Stimulated activated CD8-positive, alpha-beta memory T cell treated with anti-CD3 and anti-CD28 coated beads, Interleukin-2, amount 100 ng/mL, for 1 hour (primary cell): ENCODE measurements at places on chromosomes 4 and X.

DNA sequence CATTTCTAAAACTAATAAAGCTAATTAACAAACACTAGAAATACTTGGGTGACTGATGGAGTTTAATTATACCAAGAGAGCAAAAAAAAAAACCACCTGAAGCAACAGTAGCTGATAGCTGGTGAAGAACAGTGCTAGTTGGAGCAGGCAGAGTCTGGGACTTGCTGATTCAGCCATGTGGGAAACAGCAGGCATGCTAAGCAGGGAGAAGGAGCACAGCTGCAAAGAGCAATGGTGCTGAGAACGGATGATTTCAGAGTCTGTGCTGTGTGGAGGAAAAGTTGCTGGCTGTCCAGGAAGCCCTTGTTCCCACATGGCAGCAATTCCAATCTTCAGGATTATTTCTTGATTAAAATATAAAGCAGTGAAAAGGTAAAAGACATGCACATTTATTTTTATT lies 68.8 kb downstream of the NPY1R start:
- no peak for DNase-seq

DNA sequence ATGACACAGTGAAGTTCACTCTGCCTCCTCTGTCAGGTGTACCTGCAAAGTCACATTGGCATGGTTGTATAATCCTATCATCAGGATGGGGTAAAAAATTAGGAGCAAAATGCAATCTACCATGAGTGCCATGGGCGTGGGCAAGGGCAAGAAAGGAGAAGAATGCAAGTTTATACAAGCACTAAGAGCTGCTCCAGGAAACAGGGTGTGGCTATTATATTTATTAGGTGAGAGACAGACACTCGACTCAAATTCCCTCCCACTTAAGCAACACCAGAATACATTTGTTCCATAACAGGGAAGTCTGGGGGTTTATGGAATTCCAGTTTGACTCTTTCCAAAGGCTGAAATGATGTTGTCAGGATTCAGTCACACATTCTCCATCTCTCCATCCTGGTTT lies 378.8 kb downstream of the BCOR start:
- no peak for DNase-seq

DNA sequence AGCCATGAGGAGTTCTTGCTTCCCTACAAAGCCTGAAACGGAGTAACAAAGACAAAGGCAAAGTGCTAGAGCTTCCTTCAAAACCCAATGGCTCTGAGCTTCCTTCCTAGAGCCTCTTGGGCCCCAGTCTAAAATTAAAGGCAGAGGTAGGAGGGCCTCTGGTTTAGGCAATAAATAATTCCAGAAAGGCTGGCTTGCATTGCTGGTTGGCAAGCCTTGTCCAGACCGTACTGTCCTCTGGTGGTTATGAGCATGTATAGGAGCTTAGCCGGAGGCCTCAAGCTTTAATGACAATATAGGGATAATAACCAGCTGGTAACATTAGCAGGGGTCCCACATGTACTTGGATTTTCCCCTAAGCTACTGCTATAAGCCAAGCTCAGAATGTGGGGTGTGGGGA lies 237.3 kb downstream of the AR start:
- DNase-seq, result no peak

DNA sequence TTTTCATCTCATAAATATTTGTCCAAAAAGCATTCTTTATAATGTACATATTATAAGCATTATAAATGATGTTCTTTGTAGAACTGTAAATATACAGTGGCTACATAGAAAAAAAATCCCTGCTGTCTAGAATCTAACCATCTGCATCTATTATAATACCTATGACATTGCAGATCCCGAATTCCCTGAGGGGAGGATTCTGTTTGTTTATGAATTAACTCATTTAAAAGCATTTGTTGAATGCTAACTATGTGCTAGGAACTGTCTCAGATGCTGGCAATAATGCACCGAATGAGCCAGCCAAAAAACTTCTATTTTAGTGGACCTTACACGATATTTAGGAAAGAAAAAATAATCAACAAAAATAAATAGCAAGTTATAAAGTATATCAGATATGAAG lies 189.6 kb downstream of the PACRGL start:
- no peak for DNase-seq

- no peak for DNase-seq
These were observed 58.8 kb upstream of the FAAH2 start for GRCh38 chrX:57227691-57228090.

DNA sequence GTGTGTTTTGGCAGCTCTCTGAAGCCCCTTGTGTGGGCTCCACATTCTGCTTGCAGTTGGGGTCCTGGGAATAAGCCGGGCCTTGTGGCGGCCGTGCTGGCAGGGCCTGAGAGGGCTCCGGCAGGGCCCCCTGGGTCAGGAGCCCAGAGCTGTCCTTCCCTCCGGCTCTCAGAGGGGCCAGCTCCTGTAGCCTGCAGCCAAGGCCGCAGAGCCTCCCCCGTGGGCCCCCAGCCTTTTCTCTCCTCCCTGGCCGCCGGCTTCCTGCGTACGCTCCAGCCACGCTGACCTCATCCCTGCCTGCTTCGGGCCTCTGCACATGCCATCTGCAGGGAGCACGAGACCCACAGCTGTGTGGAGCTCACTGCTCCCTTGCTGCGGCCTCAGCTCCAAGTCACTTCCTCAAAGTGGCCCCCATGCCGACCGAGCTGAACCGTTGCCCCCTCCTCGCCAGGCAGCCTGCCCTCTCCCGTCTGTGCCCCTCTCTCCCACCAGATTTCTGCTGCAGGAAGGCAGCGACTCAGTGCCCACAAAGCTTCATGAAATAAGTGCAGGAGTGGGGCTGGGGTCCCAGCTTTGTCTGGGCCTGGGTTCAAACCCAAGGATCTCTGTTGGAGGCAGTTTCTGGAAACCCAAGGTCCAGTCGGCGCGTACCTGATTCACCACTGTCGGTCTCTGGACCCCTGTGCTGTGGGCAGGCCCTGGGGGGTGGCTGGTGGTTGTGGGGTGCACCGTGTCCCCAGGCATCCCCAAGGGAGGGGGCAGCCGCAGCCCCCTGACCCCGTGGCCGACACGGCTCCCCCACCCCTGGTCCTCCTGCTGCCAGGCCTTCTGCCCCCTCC lies 57.1 kb upstream of the NKX1-1 start:
- DNase-seq, result no peak

- DNase-seq, result no peak
These were observed 6.7 kb upstream of the HGFAC start for GRCh38 chr4:3434881-3435685.

DNA sequence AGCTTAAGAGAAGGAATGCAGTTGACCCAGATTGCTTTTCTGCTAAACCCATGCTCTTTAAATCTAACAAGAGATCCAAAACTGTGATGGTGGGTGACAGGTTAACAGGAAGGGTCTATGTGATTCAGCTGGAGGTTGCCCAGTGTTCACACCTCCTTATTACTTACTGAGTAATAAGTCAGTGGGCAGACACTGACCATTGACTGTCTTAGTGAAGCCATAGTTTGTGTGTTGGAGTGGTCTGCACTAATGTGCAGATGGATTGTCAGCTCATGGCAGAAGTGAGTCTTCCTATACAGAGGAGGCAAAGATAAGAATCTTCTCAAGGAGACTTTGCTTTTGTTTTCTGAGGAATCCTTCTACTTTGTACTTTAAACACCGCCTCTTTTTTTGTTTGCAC lies 15.2 kb upstream of the RUFY3 start:
- no peak for DNase-seq

- DNase-seq, result no peak
These were observed 203.0 kb downstream of the GABRG1 start for GRCh38 chr4:45920861-45921260.

DNA sequence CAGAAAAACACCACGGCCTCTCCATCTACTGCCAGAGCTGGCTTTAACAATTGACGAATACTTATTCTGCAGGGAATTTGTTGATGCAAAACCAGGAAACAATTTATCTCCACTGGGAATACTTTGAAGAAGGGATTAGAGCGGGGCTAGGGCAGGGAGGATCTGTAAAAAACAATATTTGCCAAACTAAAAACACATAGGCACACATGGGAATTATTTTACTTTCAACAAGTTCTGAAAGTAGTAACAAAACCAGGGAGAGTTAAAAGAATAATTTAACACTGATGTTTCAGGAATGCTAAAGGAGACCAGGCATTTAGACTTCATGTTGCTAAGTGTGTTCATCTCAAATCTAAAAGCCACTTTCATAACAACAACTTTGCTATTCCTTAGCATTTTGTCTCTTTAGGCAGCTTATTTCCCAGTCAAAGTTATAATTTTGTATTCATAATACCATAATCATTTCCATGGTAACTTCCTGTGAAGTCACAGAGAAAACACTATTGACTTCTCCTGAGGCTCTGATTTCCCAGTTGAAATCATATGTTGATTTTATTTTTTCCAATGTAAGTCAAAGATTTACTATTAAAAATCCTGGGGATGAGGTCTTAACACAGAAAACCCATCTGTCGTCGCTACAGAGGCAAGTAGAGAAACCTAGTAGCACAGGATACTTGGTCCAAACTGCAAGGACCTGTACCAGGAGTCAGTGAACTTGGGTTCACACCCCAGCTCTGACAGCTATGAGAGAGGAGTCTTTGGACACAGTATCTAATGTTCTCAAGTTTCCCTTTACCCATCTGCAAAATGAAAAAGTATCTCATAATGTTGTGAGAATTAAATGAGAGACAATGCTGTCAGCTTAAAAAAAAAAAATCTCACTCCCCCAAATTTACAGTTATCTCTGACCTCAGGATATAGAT lies 69.3 kb downstream of the SH3RF1 start:
- no peak for DNase-seq

DNA sequence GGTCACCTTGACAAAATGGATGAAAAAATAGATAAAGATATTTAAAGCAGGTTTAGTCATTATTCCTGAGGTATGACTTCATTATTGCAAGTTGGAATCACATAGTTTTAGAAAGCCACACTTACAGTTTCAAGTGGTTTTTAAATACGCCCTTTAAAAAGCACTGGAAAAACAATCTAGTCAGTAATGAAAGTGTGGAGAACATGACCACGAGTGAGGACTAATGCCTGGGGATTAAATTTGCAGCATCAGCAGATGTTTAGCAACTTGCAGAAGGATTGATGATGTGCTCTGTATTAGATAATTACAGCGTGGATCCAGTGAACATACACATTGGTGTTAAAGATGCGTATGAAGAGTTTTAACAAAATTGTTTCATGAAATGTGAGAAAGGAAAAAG lies 5.9 kb downstream of the SPARCL1 start:
- DNase-seq, result no peak

GRCh38 chr4:77007358-77008230 lies 58.0 kb downstream of the SEPTIN11 start:
- DNase-seq, result no peak

- no peak for DNase-seq
These were observed 115.4 kb downstream of the PTTG2 start for GRCh38 chr4:38075370-38076152.

DNA sequence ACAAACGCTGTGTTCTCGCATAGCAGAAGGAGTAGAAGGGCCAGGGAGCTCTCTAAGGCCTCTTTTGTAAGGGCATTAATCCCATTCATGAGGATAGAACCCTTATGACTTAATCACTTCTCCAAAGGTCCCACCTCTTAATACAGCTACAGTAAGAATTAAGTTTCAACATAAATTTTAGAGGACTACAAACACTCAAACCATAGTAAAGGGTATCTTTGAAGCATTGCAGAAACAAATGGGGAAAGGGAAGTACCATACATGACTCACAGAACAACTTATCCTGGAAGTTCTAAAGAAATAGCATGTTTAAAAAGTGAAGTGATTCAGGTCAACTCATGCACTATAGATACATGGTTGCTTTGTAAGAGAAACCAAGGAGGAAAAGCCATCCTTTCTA lies 680.8 kb downstream of the RPA4 start:
- DNase-seq, result no peak

DNA sequence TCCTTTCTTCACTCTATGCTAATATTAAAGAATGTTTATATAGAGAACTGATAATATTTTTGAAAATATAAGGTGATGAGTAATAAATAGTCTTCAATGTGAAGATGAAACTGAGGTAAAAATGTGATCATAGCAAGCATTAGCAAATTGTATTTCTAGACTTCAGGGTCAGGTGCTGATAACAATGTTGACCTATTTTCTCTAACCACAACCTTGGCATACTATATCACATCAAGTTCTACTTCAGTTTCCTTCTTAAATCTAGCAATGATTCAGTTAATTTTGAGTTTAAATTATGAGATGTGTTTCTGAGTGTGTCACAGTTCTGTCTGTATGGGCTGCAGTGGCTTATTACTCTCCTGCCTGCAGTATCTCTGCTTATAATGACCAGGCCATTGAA lies 209.4 kb downstream of the RAPGEF2 start:
- no peak for DNase-seq

- no peak for DNase-seq
These were observed 72.4 kb downstream of the PALLD start for GRCh38 chr4:168569066-168569930.
